Psoas muscle (tissue), 8 donors: ENCODE measurements at places on chromosomes 1 and 21. TPM values are rescaled to one million over a fixed set of nuclear protein-coding genes. Genes with fewer than 3 reads are reported as not detected.

DNA sequence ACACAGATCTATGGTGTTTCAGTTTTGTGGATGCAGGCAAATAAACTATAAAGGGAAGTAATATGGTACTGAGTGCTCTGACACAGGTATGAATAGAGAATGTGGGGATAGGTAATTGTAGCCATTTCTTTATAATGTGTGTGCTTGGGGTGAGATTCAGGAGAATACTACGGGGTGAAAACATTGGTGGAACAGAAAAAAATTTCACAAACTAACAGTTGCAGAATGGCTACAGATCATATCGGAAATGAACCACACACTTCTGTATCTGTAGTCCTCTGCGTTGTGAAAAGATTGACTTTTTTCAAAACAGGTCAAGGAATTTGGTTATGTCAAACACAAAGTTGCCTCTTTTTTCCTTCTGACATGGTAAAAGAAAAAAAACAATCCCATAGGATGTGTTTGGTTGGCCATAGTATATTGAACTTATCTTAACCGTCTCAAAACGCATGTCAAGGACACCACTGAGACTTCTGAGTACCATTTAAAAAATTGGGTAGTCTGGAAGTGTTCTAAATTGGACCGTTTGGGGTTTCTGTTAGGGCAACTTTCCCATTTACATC, 1.1 kb upstream of the CDC73 start:
- DNase-seq, result no peak

GRCh38 chr1:231750818-231751362, 124.3 kb downstream of the DISC1 start:
- no peak for DNase-seq

MYOCOS gene
- not detected for polyA plus RNA-seq

GRCh38 chr1:82064691-82065090, 264.0 kb downstream of the ADGRL2 start:
- DNase-seq, result no peak

DNA sequence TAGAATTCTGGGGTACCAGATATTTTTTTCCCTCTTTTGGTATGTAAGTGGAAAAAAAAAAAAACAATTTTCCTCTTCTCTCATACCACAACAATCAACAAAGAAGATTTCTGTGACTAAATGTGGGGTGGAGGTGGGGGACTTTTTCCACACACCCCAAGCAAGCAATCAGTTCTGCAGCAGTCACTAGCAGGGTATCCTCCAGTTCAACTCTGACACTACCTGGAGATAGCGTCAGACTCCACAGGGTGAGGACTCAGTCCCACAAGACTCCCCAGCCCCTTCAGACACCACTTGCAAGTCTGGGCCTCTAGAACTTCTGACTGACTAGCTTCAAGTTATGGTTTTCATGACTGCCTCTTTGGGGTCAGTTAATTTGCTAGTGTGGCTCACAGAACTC, 6.2 kb downstream of the DHX9 start:
- no peak for DNase-seq

DNA sequence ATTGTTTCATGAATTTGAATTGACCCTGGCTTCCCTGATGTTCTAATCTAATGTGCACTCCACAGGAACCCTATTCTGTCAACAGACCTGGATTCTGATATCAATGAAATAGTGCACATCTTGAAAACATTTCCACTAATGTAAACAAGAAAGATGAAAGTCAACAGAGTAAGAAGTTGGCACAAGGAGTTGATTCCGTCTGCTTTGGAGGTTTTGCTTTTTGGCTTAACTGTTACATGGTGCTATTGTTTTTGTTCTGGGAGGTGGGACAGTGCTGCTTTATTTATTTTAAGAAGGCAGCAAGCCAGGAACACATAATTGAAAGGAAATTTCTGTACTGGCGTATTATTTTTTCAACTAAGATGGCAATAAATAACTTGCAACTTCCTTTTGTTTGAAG, 73.3 kb downstream of the LEPR start:
- no peak for DNase-seq

WNT3A gene
- polyA plus RNA-seq, result not detected

BTF3L4 gene
- 69.4 TPM for polyA plus RNA-seq

DNA sequence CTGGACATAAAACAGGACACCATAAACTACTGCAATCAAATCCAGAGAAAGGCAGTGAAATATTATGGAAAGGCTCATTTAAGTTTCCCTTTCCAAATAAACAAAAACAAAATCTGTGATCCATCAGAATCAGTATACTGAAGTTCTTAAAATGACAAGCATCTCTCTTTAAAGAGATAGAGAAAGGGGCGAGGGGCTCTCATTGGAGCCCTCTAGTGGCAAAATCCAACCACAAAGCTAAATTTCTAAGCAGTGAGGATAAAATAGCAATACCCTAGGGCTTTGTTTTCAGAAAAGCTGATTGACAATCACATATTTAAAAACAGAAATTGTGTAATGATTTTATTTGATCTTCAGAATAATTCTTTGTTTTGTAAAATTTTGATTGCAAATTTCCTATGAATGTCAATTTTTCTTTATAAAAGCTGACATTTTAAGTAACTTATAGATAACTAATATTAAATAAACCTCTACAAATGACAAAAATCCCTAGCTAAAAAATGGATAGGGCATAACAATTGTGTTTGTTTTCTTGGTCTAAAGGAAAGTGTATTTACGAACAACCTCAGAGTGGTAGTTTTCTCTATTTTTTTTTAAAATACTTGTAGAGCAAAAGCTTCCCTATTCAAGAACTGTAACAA, 138.2 kb downstream of the COL24A1 start:
- DNase-seq, result no peak

DNA sequence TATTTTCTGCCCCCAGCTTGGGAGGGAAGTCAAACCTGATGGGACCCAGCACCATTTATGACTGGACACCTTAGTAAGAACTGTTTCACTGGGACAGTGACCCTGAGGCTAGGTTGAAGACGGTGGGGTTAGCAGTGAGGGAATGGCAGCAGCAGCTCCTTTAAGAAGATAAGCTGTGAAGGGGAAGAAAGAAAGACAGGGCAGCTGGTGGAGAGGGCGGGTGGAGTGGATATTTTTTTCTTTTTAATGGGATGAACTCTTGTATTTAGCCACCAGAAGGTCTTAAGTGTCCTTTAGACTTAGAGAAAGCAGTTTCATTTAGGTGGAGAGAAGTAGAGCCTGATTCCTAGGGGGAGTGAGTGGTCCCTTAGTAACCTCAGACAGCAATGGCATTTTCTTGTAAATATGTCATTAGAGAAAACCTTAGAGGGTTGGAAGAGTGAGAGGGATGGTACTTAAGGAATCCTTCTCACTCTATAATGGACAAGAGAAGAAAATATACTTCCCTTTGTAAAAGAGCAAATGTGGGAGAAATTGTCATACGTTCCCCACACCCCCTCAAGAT, 187.5 kb downstream of the HHAT start:
- no peak for DNase-seq

- DNase-seq, result no peak
Observed at GRCh38 chr1:53620061-53620855, 118.7 kb downstream of the GLIS1 start.

- no peak for DNase-seq
Observed at GRCh38 chr1:61125263-61125662, 42.9 kb downstream of the NFIA start.

GRCh38 chr1:229666585-229666984, 40.5 kb downstream of the URB2 start:
- no peak for DNase-seq

GRCh38 chr1:85413169-85413568, 51.8 kb downstream of the DDAH1 start:
- no peak for DNase-seq

GRCh38 chr1:163406772-163407171, 85.0 kb downstream of the NUF2 start:
- DNase-seq, result no peak

DNA sequence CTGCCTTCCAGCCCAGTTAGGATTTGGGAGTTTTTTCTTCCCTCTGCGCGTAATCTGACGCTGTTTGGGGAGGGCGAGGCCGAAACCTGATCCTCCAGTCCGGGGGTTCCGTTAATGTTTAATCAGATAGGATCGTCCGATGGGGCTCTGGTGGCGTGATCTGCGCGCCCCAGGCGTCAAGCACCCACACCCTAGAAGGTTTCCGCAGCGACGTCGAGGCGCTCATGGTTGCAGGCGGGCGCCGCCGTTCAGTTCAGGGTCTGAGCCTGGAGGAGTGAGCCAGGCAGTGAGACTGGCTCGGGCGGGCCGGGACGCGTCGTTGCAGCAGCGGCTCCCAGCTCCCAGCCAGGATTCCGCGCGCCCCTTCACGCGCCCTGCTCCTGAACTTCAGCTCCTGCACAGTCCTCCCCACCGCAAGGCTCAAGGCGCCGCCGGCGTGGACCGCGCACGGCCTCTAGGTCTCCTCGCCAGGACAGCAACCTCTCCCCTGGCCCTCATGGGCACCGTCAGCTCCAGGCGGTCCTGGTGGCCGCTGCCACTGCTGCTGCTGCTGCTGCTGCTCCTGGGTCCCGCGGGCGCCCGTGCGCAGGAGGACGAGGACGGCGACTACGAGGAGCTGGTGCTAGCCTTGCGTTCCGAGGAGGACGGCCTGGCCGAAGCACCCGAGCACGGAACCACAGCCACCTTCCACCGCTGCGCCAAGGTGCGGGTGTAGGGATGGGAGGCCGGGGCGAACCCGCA, at the start of gene PCSK9:
Gene PCSK9, plus strand, starts transcription at position 207 of the 741 bp plus-strand sequence. Its CDS starts 290 bp downstream, at position 497.
- no peak for DNase-seq

S100B gene
- 1.1 TPM for polyA plus RNA-seq

PTGFR gene
- 0.32 TPM for polyA plus RNA-seq

DNA sequence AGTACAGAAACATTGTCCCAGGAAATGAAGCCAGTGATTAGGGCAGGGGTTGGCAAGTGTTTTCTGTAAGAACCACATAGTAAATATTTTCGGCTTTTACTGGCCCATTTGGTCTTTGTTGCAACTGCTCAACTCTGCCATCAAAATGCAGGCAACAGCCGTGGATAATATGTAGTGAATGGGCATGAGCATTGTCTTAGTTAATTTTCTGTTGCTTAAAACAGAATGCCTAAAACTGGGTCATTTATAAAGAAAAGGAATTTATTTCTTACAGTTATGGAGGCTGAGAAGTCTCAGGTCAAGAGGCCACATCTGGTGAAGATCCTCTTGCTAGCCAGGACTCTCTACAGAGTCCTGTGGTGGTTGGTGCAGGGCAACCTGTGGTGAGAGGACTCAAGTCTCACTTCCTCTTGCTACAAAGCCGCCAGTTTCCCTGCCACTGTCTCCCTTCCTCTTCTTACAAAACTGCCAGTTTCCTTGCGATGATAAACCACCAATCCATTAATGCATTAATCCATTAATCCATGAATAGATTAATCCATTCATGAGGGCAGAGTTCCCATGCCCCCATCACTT, 166.4 kb downstream of the PSMG1 start:
- no peak for DNase-seq

- no peak for DNase-seq
Observed at GRCh38 chr21:21806711-21807597, 808.7 kb downstream of the NCAM2 start.

DNA sequence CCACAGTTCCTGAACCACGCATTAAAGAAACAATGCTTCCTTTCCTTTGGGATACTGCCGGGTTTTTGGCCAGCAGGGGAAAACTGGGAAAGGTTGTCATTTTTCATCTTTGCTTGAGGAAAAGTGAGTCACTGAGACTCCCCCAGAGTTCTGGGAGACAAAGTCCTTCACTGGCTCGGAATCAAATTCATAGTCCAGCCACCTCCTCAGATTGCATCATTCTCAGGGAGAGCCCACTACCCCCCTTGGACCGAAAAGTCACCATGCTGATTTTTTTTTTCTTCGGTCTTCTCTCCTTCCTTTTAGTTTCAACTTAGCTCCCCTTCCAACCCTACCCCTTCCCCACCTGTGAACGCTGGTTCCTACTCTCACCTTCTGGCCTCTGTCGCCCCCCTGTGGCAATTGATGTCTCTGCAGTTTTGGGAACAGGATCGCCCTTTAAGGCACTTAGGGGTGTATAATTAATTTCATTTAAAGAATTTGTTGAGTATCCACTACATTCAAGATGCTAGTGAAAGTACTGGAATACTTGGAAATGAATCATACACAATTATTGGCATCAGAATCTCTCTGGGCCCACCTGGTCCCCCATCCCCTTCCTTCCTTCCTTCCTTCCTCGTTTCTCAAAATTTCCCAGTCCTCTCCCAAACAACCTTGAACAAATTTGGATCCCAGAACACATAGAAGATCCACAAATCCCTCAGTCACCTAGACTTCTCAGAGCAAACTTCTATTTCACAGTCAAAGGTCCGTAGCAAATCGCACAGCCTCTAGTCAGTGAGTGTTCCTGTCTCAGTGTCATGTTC, 6.9 kb downstream of the ACKR1 start:
- DNase-seq, result peak; percentile 33

- DNase-seq, result no peak
Observed at GRCh38 chr1:230230948-230231773, 164.1 kb downstream of the GALNT2 start.

DNA sequence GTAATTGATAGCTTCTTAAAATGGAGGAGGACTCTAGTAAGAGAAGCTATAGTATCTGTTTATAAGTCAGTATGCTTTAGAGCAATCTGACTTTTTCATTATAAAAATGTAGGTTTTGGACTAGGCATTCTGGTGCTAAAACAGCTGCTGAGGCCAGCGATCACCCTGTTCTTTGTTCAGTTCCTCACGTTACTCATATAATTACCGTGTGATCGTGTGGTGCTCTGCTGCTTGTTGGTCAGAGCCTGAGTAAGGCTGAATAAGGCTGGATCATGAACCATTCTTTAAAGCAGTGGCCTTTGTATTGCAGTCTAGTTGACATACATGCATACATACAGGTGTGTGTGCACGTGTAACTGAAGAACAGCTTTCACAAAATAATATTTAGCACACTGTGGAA, 25.2 kb downstream of the CDC42 start:
- DNase-seq, result no peak

DNA sequence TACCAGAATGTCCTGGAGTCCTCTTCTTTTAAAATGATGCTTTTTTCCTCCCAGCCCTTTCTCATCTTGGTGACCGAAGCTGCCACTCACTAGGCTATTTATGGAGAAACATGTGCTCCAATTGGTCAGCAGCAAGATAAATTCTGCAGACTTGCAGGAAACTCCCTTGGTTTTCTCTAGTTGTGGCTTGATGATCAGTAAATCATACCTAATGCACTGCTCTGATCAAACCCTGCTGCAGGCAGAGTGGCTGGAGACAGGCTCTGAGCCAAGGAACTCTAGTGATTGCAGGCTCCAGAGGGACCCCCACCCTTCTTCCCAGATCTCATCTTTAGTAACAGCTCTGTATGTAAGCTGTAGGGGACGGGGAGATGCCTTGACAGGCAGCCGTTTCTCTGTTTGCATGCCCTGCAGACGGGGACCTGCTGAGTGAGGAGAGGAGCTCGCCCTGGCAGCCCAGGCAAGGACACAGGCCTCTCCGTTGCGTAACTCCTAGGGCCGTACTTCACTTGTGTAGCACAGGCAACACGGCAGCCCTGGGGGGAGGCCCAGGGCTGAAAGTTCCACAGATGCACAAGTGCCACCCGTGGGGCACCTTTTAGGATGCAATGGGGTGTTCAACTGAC, 14.5 kb downstream of the SLC6A17 start:
- DNase-seq, result no peak

SFN gene
- 0.35 TPM for polyA plus RNA-seq
